ENCODE measurements at places on chromosomes 1 and 21.

GRCh38 chr1:52855584-52855983 is 13.0 kb downstream of the ZYG11A start:
- no peak for DNase-seq

DNA sequence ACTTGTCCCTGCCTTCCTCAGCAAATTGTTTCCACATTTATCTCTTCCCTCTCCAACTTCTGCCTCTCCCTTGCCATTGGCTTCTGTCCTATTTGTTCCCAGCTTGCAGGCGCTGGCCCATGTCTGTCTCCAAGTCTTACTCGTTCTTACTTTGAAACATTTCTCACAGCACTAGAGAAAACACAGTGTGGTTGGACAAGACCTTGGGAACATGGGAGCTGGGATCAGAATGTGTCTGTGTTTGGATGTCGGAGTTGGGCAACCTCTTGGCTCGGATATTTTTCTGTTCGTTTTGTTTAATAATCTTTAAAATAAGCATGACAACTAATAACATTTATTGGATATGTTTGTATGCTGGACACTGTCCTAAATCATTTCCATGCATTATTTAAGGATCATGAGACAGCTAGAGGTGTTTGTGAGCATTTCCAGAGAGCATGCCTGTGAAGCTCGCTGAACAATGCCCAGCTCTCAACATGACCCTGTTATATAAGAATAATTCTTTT is 5.9 kb upstream of the BRWD1 start:
- DNase-seq: no peak

GRCh38 chr1:192557841-192558595 is 17.6 kb upstream of the RGS1 start:
- DNase-seq: no peak

GRCh38 chr1:22530715-22531114 is 32.6 kb upstream of the EPHA8 start:
- no peak for DNase-seq

DNA sequence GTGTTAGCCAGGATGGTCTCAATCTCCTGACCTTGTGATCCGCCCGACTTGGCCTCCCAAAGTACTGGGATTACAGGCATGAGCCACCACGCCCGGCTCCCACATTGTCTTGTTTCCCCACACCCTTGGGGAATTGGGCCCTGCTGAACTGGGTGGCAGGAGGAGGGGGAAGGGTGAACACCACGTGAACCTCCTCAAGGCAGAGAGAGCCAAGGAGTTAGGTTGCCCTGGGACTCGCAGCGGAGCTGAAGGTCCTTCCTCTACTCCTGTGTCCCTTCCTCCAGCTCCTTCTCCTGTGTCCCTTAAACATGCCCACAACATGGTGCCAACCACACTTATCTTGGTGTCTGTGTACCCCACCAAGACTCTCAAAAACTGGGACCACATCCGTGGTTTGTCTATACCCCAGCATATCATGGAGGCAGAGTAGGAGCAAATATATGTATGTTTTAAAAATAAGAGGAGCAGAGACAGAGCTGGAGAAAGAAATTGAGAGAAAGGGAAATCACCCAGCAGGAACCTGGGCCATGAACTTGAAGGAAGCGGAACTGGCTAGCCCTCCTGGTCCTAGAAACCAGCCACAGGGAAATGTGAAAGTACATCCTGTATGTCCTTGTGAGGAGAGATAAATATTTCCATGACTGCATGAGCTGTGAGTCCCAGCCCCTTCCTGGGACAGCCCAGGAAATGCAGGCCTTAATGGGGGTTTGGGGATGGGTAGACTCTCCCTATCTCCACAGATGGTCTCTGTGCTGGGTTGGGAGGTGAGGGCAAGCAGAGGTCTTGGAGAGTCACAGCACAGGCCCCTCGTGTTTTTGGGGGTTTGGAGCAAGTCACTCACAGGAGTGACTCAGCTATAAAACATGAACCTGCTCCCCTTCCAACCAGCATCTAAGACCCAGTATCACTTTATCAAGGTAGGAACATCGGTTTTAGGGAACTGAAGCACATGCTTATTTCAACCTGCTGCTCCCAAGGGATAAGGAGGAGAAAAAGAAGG is 9.4 kb upstream of the TAL1 start:
- DNase-seq: no peak

GRCh38 chr1:197224160-197224559 is 43.9 kb upstream of the CRB1 start:
- no peak for DNase-seq

GRCh38 chr1:160567858-160568682 is 11.2 kb downstream of the CD84 start:
- DNase-seq: no peak

DNA sequence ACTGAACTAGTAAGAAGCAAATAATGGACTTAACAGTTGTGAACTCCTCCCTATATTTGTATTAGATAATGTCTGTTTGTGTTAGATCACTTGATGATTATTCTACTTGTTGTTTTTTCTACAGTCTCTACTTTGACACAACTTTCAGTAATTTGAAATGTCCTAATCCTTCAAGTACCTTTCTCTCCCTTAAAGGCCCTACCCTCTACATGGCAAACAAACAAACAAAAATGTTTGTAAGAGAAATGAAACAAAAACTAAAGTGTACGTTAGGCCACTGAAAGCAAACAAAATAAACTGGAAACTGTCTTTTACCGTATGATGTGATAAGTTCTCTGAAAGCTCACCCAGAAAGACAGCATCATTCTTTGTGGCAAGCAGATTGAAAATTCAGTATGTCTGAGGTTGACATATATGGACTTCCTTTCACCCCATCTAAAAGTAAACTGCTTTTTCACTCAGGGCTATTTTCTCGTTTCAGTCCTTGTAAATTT is 255.9 kb upstream of the SNX7 start:
- DNase-seq: no peak

GRCh38 chr1:40391688-40392145 is 18.2 kb downstream of the SMAP2 start:
- no peak for DNase-seq

- no peak for DNase-seq
Observed at GRCh38 chr1:202951437-202951836, 6.7 kb downstream of the ADIPOR1 start.

GRCh38 chr1:236760480-236760879 is 34.6 kb upstream of the MTR start:
- DNase-seq: no peak

DNA sequence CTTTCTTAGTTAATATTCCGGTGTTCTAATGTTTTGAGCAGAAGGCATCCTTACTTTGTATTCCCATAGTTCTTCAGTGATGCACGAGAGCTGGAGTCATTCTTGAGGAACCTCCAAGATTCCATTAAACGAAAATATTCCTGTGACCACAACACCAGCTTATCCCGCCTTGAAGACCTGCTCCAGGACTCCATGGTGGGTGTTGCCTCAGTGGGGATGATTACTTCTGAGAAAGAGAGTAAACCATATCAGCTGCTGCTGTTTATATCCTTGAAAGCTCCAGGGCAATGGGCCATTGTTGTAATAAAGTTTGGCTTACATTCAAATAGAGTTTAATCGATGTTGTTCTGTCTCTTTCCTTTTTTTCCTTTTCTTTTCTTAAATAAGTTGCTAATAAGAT is 93.1 kb downstream of the MACF1 start:
- DNase-seq: no peak

GRCh38 chr1:153679337-153680119 is 1.0 kb downstream of the NPR1 start:
- DNase-seq: no peak

- no peak for DNase-seq
Observed at GRCh38 chr1:11822091-11822490, 16.1 kb downstream of the CLCN6 start.

DNA sequence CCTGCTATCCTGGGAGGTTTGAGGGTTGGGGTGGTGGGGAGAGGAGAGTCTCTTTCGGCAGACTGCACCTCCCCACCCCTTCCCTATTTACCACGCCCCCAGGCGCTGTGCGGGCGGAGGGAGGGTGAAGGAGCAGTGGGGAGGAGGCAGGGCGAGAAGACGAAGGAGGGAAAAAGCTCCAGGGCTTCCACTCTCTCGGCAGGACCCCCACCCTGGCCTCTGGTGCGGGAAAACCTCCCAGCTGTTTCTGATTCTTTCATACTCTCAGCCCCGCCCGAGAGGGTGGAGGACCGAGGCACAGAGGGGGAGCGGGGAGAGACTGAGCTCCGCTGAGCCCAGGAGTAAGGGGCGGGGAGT is 866 bp upstream of the WNT2B start:
- no peak for DNase-seq

GRCh38 chr1:12173631-12174121 is 6.9 kb downstream of the TNFRSF1B start:
- DNase-seq: no peak

DNA sequence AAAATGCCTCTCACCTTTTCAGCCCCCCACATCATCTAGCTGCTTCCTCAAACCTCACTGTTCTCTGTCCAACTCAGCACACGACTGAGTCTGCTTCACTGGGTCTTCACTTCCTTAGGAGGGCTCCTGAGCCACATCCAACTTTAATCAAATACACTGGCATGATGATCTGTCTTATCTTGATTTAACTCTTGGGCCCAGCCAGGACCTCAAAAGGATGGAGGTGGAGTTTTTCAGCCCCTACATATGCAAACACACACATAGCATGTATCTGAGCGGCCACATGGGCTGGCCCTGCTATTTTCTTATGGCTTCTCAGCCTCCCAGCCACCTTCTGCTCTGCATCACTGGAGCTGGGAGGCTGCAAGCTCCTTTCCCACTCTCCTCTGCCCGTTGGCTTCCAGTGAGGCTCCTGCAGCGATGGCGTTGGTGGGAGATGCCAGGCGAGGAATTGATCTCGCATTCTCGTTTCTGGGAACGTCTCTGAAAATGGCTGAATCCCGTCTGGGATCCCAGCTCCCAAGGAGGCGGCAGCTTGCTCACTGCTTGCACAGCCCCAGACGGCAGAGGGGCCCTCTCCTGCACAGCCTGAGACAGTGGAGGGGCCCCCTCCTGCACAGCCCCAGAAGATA is 1.8 kb upstream of the PRXL2B start:
- DNase-seq: no peak

DNA sequence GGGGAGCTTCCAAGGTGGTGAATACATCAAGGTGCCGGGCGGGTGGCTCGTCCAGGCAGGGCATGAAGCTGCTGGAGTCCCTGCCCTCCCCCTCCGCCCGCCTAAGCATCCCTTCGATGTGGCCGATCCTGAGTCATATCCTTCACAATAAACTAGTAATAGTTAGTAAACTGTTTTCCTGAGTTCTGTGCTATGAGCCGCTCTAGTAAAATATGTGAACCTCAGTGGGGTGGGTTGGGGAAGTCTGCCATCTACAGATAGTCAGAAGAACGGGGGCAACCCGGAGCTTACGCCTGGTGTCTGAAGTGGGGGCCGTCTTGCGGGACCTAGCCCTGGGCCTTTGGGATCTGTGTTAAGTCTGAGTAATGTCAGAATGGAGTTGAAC is 21.6 kb downstream of the C2CD2 start:
- no peak for DNase-seq

DNA sequence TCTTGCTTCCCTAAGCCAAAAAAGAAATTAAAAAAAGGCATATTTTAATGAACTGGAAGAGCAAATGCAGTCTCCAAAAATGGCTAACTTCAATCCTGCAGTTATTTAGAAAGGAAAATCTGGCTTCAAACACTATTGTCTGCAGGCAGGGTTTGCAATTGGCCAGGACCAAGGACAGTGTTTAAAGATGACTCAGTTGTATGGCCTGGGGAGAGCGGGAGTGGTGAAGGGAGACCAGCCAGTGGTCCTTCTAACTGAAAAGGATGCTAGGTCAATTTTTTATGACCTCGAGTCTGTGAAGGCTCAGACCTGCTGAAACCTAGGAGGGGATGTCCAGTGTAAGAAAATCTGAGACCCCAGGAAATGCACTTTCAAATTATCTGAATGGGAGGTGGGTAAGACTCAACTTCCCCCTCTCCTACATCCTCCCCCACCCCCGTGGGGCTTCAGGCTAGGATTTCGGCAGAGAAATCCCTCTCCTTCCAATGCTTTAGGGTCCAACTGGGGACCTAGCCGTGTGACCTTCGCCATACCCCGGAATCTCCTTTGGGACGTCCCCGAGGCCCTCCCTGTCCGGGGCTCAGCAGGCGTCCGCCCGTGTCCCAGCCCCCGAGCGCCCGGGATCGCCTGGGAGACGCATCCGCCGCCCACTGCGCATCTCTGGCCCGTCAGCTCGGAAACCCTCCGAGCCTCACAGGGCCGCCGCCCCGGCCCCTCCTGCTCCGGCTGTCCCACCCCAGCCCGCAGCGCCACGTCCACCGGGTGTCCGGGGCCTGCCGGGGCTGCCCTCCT is 602 bp upstream of the RIMKLA start:
- no peak for DNase-seq

GRCh38 chr1:173506437-173506836 is 29.3 kb downstream of the PRDX6 start:
- DNase-seq: no peak

GRCh38 chr1:207218512-207219362 is 102.7 kb upstream of the CD55 start:
- no peak for DNase-seq

- DNase-seq: no peak
Observed at GRCh38 chr1:243434594-243434993, 178.8 kb downstream of the SDCCAG8 start.

DNA sequence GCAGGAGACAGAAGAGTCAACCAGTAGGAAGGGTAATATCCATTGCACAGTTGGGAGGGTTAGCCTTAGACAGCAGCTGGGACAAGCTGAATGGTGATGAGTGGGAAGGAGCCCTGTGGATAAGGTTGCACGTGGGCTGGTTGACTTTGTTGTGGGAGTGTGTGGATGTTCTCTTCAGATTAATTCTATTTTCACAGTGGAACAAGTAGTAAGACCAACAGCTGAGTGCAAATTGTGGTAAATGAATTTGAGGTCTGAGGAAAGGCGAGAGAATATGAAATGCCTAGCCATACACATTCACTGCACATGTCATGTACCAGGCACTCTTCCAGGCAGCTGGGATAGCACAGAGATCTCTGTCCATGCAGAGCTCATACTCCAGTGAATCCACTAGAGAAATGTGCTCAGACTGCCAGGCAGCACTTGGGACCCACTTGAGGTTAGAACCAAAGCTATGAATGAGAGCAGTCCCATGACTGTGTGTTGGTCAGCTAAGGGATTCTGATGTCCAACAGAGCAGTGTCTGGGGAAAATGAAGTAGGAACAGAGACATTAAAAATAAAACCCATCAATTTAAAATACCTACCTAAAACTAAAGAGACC is 25.2 kb upstream of the VTCN1 start:
- no peak for DNase-seq

DNA sequence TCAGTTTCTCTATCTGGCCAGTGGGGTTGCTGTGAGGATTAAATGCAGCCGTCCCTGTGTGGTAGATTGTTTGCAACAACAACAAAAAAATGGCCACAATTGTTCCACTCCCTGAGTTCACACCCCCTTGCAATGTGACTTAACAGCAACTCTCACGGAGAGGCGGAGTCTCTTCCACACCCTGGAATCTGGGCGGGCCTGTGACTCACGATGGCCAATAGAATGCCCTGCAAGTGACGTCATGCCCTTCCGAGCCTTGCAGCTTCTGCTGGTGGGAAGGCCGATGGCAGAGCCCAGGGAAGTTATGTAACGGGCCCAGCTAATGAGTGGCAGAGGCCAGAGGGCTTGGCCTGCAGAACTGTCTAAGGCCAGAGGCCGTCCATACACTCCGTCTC is 87.9 kb downstream of the RIPK4 start:
- peak; percentile 66 for DNase-seq

All from NCI-H187 treated with DMSO at 0.1 percent for 48 hours (cell line).